Activated CD8-positive, alpha-beta memory T cell treated with anti-CD3 and anti-CD28 coated beads for 48 hours (primary cell): ENCODE measurements at places on chromosomes 5 and 9.
A peak's percentile ranks its signal among the peaks of the same experiment; 100 is the strongest.

DNA sequence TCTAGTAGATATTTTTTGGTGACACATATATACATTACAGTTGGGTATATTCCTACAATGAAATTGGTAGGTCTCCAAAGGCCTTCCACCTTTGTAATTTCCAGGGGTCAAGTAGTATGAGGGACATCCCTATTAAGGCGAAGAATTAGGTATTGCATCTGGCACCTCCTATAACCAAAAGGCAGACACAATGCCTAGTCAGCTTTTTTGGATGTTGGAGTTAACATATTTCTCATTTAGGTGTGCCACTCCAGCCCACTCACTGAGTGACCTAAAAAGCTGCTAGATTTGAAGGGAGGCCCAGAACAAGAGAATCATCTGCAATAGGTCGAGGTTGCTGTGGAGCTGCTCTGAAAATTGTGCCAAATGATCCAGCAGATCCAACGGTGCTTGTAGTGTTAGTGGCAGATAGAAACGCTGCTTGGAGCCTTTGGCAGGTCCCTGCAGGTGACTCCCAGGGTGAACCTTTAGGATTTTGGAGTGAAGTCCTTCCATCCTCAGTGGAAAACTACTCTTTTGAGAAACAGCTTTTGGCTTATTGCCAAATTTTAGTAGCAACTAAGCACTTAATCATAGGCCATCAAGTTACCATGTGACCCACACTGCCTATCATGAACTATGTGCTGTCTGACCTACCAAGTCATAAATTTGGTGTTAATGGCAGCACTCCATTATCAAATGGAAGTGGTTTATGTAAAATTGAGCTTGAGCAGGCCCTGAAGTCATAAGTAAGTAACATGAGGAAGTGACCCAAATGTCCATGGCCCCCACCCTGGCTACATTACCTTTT lies 15.7 kb upstream of the FNIP1 start:
- no peak for DNase-seq

DNA sequence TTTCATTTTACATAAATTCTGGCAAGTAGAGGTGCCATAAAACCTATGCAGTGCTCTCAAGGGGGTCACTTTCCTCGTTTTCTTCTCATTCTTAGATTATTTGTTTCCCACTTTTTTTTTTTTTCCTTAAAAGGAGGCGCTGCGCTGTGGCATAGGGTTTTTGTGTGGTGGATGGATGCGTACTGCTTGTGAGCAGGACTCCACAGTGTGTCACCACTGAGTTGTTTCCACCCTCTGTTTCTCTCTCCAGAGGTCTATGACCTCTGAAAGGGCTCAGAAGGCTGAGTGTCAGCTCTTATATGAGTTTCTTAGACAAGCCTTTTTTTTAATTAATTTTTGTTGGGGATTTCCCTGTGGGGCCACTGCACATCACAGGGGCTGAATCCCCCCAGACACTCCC lies 13.6 kb upstream of the CLTB start:
- no peak for DNase-seq

- no peak for DNase-seq
Measured at GRCh38 chr5:123438244-123438643, 15.0 kb upstream of the CEP120 start.

DNA sequence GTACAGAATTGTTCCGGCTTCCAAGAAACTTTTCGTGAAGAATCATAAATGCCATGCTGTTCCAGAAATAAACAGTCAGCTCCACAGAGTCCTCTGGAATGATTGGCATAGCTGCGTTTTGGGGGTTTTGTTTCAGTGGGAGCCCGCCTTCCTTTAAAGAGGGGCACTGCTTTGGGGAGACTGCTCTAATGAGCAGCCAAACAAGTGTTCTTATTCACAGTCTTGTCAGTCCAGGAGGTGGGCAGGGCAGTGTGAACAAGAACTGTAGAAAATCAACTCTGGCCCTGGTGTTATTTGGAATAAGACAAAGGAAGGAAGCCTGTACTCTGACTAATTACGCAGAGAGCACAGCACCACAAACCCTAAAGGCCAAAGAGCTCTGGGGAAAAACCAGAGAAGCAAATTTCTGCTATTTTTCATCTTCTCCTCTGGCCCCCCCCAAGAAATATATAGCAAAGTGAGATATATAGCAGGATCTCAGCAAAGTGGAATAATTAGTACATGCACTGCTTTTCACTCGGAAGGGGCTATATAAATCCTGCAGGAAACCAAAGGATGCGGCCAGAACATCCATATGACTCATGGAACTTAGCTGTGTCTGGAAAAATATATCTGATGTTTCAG lies 92.9 kb downstream of the GLDC start:
- DNase-seq = no peak

- DNase-seq = no peak
Measured at GRCh38 chr9:34651876-34652601, at the start of gene IL11RA. Gene IL11RA (plus strand): TSS chr9:34652185. CDS start chr9:34655218, 3,033 bp downstream.

DNA sequence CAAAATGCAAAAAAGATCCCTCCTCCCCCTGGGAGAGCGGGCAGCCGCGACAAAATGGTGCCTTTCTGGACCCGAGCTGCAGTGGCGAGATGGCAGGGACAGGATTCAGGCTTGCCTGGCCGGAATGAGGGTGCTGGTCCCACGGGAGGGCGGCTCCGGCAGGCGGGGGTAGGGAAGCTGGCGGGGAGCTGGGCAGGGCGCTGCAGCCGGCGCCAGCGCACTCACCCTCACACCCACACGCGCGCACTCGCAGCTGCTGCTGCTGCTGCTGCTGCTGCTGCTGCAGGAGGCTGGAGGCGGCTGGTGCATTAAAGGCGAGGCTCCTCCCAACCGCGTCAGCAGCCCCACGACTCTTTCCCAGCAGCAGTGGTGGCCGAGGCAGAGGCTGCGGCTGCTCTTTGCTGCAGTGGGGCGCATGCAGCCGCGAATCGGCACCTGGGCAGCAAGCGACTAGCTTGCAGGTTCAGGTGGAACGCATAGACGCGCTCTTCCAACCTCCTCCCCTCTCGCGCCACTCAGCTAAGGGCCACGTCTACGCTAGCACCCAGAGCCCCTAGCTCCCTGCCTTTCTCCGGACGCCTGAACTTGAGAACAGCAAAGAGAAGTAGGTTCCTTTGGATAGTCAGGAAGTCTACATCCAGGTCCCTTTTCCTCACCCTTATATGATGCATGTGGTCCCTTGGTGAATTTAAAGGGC lies at the start of gene PPP2R2B:
TSS of gene PPP2R2B (minus strand) at position 282 of the 697 bp plus-strand sequence.
- DNase-seq = peak; percentile 23

- DNase-seq = no peak
Measured at GRCh38 chr5:98779264-98779877, 5.9 kb downstream of the RGMB start.

- DNase-seq = no peak
Measured at GRCh38 chr9:124800306-124801259, 23.6 kb downstream of the OLFML2A start.

- DNase-seq = no peak
Measured at GRCh38 chr9:80437091-80437640, 865.4 kb downstream of the TLE4 start.

- no peak for DNase-seq
Measured at GRCh38 chr5:128019391-128019790, 64.2 kb upstream of the SLC12A2 start.

DNA sequence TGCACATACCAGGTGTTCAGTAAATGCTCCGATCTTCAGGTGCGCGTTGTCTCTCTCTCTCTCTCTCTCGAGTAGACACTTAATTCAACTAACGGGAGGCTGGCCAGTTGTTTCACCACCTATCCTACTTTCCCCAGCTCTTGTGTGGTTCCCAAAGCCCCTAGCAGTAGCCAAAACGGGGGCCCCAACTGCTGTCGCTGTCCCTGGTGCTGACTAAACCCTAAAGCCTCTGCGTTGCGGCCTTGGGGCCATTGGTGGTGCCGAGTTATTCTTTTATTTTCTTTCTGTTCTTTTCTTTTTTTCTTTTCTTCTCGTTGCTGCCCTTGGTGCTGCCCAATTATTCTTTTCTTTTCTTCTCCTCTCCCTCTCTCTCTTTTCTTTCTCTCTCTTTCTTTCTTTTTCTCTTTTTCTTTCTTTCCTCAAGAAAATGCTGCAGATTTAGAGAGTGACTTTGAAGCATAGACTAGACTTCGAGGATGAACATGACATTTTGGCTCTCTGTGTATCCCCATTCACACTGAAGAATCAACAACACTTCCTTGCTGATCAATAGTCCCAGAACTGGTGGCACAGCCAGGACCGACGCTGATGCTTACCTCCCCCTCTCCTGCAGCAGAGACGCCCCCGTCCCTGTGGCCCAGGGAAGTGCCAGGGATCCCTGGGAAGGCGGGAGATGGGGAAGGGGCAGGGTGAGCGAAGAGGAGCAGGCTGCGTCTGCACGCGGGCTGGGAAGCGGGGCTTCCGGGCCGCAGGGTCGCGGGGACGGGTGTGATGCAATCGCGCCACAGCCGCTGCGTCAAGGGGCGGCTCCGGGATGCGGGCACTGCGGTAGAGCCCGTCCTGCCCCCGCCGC lies at the start of gene FBLL1:
TSS of gene FBLL1 (plus strand) at position 785 of the 853 bp plus-strand sequence. CDS start 200 bp downstream, outside the sequence.
- DNase-seq = no peak

DNA sequence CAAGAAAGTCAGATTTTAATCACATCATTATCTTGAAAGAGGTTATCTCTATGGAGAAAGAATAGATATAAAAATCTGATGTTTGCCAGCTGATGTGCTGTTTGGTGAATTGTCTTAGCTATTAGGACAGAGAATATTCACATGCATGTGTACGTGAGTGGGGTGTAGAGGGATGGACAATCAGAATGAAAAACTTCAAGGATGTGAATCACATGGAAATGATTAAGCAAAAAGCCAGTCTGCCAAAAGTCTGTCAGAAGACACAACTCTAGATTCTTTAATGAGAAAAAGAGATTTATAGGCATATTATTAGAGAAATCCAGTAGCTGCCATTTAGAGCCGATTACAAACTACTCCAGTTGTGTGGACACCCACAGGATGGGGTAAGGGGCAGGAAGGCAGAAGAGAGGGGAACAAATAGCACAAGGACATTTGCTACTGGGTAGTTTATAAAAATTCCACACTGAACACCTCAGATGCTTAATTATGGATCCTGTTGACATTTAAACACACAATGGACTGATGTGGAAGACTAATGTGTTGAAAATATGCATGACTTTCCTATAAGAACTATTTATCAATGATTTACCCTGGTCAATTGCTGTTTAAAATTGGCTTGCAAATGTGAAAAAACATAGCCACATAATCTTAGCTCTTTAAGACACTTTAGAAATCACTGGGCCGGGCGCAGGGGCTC lies 127.4 kb downstream of the PTTG1 start:
- DNase-seq = no peak

- no peak for DNase-seq
Measured at GRCh38 chr5:34655354-34655991, 655 bp upstream of the RAI14 start.

GRCh38 chr9:98870782-98871557 lies 63.5 kb downstream of the GALNT12 start:
- DNase-seq = no peak

- no peak for DNase-seq
Measured at GRCh38 chr5:123039673-123040072, 3.1 kb upstream of the PPIC start.

- no peak for DNase-seq
Measured at GRCh38 chr9:982394-983230, 6.2 kb downstream of the DMRT3 start.

DNA sequence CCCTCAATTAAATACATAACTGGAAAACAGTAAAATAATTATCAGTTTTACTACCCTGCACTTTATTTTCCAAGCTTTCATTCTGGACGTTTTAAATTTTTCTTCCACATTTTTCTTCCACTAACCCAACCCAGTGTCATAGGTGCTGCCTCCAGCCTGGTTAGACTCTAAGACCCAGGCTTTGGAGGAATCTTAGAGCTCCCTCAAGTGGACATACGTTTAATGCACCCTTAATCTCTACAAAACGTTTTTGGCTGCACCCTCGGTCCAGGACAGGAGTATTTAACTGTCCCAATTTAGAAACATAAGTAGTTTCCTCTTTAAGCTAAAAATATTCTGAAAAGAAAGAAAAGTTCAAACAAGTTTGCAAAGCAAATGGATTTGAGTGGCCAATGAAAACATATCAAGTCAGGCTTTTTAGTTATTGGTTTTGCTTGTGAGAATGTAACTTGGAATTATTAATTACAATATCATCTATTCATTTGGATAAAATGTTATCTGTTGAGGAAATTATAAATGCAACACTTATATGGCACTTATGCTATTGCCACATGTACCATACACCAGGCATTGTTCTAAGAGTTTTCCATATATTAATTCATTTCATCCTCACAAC lies 38.9 kb downstream of the CDH6 start:
- no peak for DNase-seq

DNA sequence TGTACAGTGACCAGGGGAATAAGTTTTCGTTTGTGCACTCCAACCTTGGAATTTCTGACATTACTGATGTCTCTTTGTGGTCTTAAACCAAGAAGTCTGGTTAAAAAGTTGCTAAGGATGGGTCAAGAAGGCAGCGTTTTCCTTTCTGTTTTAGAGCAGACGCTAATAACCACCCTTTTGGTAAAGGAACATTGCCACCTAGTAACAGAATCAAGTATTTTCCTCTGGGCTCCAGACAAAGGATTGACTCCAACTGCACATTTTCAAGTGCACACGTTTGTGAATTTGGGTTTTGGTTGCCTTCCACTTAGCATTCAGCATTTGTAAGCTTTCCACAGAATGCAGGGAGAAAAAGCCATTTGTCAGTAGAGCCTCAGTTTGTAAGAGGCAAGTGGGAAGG lies 22.2 kb upstream of the CEP78 start:
- no peak for DNase-seq

- DNase-seq = no peak
Measured at GRCh38 chr5:150278916-150279315, 10.7 kb downstream of the CAMK2A start.

GRCh38 chr5:106720367-106720766 lies 950.4 kb downstream of the EFNA5 start:
- no peak for DNase-seq

DNA sequence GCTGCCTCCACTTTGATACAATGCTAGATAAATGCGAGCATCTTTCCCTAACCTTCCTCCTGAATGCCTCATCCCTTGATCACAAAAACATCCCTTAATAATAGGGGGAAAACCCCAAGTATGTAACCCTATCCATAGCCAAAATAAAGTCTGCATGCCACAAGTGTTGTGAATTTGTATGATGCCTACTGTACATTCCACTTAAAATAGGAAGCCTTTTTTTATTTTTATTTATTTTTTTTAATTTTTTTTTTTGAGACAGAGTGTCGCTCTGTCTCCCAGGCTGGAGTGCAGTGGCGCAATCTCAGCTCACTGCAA lies 207.0 kb downstream of the AOPEP start:
- DNase-seq = no peak
